Astrocyte of the spinal cord (primary cell): ENCODE measurements at places on chromosomes 16 and 17.

GRCh38 chr17:9162275-9162985 is 141.1 kb downstream of the NTN1 start:
- no peak for DNase-seq

GRCh38 chr17:44120851-44121605 is 2.4 kb downstream of the HDAC5 start:
- no peak for DNase-seq

- DNase-seq, result no peak
Observed at GRCh38 chr16:50616386-50616785, 64.7 kb downstream of the SNX20 start.

DNA sequence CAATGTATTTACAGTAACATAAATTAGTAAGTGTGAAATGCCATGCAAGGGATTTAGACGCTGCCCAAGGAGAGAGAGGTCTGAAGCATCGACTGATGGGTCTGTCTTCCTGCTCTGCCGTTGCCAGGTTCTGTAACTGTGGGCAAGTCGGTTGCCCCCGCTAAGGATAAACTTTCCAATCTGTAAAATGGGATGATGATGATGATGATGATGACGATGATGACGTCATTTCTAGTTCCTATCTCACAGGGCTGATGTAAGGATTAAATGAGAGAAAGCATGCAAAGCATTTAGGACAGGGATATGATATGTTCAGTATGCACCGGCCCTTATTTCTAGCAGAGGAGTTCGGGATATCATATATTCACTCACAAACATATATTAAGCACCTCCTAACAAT is 54.8 kb downstream of the C17orf67 start:
- no peak for DNase-seq

DNA sequence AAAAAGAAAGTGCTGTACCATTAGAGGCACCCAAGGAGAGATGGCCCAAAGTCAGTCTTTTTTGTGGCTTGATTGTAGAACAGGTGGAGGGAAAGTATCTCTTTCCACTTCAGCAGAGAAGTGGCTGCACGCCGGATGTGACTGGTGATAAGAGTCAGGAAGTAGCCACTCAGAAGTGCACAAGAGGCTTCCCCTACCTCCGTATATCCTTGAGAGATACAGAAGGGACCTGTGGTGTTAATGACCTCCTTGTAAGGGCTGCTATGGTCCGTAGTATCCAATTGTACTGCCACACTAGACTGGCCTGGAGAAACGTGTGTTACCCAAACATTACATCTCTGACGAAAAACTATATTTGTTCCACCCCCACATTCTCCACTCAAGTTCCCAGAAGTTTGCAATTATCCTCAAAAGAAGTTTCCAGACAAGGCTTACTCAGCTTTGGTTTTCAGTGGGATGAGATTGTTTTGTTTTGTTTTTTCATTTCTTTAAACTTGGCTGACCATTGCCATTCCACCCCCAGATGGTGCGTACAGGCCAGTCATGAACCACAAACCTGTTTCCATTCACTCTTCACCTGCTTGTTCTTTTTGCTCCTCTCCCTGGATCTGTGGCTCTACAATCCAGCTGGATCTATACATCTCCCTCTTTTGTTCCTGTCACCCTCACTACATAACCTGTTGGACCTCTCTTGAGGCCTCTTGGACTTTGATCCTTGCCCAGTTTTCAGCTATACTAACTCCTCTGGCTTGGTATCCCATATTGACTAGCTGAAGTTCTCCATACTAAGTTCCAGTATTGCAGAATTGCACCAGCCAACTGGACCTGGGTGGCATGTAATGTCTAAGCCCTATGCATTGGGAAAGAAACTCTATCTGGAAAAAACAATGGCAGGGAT is 20.7 kb upstream of the MED13 start:
- DNase-seq, result peak; percentile 73

- no peak for DNase-seq
Observed at GRCh38 chr17:80746262-80746935, 201.8 kb downstream of the RPTOR start.

GRCh38 chr16:31267332-31268032 is 7.7 kb downstream of the ITGAM start:
- DNase-seq, result no peak

- no peak for DNase-seq
Observed at GRCh38 chr17:72485596-72485995, 364.8 kb downstream of the SOX9 start.

GRCh38 chr16:46884513-46885293 is 541 bp downstream of the GPT2 start:
- DNase-seq, result no peak

- DNase-seq, result no peak
Observed at GRCh38 chr17:838486-838885, 56.3 kb downstream of the MRM3 start.

DNA sequence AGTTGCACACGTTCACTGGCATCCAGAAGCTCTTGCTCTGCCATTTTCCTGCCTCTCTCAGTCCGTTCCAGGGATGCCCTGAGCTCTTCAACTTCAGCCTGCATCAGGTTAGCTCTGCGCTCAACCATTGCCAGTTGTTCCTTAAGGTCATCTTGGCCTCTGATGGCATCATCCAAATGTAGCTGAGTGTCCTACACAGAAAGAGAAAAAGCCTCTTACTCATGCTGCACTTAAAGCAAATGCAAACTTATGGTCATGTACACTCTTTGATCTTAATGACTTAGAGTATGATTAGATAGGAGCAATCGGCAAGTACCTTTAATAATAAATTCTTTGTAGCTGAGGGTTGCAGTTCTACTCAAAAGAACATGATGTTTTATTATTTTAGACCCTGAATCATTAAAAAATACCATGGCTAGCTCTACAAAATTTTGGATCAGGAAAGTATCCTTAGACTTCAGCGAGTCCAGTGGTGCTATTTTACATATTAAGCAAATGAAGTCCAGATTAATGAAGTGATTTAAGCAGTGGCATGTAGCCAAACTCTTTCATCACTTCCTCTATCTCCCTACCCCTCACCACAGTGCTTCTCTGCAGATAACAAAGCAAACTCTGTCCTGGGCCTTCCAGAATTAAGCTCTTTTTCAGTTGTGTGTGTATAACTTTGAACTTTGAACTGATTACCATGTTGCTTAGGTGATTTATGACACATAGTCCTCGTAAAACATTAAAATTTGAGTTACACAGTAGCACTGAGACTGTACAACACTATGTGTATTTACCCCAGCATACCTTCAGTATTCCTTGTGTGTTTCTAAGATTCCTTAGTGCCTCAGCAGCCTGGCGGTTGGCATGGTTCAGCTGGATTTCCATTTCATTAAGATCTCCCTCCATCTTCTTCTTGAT is 22.1 kb downstream of the MYH4 start:
- no peak for DNase-seq

DNA sequence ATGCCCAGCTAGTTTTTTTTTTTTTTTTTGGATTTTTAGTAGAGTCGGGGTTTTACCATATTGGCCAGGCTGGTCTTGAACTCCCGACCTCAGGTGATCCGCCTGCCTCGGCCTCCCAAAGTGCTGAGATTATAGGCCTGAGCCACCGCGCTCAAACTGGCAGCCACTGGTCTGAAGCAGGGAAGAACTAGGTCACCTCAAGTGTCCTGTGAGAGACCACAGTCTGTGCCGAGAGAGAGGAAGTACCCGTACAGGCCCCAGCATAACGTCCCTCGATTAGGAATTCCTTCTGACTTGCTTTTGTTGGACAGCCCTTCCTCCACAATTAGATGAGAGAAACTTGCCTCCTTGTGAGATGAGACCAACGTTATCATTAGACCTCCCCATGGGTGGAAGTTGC is 13.7 kb upstream of the CD300E start:
- DNase-seq, result no peak

DNA sequence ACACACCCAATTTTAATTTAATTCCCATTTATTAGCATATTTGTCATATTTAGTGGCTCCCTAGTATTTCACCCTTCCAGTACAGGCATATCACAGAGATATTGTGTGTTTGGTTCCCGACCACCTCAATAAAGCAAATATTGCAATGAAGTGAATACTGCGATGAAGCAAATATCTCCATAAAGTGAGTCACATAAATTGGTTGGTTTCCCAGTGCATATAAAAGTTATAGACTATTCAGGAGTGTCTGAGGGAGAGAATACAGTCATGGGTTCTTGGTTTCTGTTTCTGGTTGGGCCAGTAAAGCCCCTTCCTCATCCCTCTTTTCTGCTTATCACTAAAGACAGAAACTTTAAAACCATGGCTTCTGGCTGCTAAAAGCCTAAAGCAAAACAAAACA is 295.4 kb upstream of the AXIN2 start:
- peak; percentile 35 for DNase-seq

- no peak for DNase-seq
Observed at GRCh38 chr17:79907217-79907715, 68.0 kb upstream of the CBX4 start.

DNA sequence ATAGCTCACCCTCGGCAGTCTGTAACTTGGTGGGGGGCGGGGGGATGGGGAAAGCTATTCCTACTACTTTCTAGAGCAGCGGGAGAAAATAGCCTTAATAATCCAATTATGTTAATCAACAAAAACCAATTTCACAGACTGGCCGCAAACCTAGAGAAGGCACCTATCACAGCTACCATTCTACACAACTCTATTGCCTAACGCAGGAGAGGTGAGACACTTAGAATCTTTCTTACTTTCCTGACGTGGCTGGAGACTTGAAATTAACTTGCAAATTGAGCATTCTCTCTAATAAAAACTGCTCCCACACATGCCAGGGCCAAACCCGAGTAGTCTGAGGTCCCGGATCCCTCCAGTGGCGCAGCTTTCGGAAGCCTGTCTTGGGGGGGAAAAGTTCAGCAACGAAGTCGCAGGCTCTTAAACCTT is 794 bp downstream of the SMG6 start:
- DNase-seq, result peak; percentile 22

- no peak for DNase-seq
Observed at GRCh38 chr17:81483862-81484194, 28.8 kb downstream of the ACTG1 start.

DNA sequence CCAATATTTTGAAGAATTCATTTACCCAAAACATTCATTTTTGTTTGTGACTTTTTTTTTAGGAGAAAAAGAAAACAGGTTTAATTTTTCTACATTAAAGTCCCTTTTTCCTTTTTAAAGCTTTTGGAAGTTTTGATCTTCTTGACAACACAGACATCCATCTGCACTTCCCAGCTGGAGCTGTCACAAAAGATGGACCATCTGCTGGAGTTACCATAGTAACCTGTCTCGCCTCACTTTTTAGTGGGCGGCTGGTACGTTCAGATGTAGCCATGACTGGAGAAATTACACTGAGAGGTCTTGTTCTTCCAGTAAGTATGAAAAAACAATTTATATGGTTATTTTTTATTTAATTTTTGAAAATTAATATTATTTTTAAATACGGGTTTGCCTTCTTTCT is 37.2 kb downstream of the SIAH1 start:
- no peak for DNase-seq

- peak; percentile 3 for DNase-seq
Observed at GRCh38 chr16:61435346-61435745, 600.9 kb downstream of the CDH8 start.

- peak; percentile 10 for DNase-seq
Observed at GRCh38 chr17:20852239-20852989, 190.4 kb downstream of the USP22 start.

DNA sequence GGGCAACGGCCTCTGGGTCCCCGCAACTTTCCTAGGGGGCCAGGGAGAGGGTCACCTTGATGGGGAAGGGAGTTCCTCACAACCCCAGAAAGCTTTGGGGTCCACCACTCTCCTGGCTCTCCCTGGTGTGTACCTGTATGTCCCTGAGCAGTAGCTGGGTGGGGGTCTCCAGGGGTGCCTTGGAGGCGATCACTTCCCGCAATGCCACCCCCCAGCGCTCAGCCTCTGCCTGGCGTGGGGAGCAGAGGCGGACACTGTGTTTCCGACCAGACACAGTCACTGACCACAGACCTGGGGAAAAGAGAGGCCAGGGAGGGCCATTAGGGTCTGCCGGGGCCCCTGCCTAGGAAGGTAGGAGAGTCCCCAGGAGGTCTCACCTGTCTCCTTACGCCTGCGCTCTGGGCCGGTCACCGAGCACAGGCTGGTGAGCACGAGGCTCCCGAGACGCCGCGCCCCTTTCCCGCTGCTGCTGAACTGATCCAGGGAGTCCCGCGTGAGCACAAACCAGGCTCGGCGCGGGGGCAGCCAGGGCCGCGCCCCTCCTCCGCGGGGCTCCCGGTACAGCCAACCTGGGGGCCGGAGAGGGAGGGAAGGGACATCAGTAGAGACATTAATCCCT is 3.4 kb downstream of the PLEKHH3 start:
- no peak for DNase-seq

DNA sequence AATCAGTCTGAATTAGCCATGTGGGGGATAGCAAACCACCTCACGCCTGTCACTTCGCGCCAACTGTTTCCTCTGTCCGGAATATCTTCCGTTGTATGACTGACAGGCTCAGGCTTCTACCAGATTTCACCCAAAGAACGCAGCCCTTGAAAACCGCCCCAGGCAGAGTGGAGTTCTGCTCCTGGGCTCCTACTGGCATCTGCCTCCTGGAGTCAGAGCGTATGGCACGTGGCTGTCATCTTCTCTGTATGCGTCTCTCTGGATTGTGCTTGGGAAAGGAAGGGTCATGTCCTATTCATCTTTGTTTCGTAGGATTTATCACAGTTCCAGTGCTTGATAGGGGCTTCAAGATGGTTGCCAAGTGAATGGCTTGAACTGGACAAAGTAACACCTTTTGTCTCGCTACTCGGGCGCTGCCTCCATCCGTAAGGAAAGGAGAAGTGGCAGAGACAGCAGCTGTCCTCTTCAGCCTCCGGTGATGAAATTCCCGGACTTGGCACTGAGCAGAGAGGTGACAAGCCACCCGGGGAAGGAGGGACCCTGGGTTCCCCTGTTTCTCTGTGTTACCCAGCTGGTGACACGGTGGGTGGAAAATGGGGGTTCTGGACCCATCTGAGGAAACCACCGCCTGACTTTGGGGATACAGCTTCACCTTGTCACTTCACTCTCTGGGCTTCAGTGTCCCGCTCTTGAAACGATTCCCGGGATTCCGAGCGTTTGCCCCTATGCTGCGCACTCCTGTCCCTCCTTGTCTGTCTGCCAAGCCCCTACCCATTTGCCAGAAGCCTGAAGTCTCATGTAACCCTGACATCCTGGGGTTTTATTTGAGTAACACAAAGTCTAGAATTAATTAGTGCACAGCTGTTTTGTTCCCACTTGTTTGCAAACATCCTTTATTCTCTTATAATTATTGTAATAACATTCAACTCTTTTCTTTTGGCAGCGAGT is 13.9 kb downstream of the KIAA0513 start:
- DNase-seq, result no peak

DNA sequence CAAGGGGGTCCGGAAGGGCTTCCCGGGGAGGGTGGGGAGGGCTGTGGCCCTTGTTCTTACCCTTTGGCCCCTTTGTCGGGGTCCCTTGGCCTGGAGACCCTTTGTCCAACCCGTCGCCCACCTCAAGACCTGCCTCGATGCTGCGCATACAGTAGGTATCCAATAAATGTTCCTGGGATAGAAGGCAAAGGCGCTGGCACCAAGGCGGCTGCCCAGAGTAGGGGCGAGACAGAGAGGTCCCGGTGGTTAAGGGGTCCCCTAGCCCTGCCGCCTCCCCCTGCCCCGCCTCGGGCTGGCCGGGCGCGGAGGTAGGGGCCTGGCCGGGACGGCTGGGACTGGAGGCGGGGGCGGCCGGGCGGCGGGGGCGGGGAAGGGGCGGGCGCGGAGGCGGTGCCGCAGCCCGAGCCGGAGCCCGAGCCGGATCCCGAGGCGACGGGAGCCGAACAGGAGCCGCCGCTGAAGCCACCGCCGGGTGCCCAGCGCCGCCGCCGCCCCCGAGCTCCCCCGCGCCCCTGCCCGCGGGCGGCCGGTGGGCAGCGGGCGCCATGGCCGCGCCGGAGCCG is at the start of gene NHERF2:
Gene NHERF2, plus strand, starts transcription at position 442 of the 563 bp plus-strand sequence. Its CDS starts 104 bp downstream, at position 546.
- no peak for DNase-seq
